ENCODE measurements at places on chromosomes 12 and 14.

DNA sequence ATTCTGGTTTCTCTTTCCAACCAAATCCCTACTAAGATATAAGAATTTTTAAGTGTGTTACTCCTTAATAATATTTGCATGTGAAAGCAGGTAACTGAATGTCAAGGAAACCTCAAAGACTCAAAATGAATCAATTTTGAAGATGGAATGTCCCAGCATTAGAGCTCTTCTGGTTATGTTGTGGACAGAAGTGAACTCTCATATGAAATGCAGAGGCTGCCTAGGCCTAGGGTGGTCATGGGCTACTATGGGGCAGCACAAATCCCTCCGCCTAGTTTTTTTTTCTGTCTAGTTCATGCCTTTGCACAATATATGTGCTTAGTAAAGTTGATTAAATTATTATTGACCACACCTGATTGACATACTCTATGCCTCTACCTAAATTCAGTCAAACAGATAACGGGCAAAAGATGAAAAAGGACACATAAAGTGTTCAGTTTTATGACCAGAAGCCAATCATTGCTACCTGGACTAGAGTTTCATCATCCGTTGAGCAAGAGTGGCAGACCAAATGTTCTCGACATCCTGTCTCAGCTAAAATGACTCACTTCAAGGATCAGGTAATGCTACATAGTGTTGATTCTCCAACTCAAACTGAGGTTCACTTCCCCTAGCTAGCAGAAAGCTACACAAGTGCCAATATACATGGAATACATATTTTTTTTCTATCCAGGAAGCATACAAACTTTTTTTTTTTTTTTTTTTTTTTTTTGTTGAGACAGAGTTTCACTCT is 1211.4 kb downstream of the VRK1 start:
- ATAC-seq: peak; percentile 75

DNA sequence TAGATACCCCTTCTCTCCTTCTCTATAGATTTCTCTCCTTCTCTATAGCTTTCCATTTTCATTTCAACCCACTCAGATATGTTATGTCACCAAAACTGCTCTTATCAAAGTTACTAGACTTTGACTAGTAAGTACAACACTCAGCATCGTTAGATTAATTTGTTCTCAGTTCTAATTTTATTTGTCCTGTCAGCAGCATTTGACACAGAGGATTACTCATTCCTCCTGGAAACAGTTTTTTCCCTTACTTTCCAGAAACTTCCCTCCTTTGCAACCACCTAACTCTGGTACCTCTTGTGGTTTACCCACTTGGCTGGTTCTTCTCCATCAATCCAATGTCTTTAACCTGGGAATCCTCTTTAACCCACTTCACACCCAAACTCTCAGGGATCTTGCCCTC is 423.7 kb downstream of the TMTC2 start:
- no peak for ATAC-seq

- no peak for ATAC-seq
These were observed 1043.8 kb upstream of the FBXO33 start for GRCh38 chr14:40476005-40476404.

GRCh38 chr14:100129161-100129589 is 30.3 kb downstream of the DEGS2 start:
- peak; percentile 6 for ATAC-seq

- ATAC-seq: no peak
These were observed 689.6 kb upstream of the SEL1L start for GRCh38 chr14:82223276-82223675.

All from esophagus mucosa (tissue), 1 donor.